Fibroblast of upper back skin (primary cell): ENCODE measurements at places on chromosomes 6 and 20.

DNA sequence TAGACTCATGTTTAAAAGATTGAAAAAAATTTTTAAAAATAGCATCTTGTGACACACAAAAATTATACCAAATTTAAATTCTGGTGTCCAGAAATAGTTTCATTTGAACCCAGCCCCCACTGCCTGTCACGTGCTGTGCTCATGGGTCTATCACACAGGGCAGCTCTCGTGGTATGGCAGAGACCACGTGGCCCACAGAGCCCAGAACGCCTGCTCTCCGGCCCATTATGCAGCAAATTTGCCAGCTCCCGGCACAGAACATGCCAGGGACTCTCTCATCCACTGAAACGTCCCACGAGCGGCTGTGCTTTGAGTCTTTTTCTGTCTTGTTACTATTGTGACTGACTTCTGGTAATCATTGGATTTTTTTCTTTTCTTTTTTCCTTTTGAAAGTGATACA is 224.3 kb downstream of the TTLL2 start:
- no peak for DNase-seq

DNA sequence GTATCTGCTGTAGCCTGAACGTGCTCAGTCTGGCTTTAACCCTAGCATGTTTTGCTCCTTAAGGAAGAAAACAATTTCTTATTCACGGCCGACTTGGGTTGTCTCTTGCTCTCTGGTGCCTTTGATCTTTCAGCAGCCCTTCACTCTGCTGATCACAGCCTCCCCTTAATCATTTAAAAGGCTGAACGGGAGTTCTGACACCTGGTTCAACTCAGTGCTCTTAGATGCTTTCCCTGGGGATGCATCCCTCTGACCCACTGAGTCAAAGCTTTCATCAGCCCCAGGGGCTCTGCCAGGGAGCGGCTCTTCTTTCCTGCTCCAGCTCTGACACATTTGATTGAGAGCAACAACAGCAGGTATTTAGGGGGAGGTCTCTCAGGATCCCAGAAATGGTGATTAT is 79.0 kb upstream of the FYN start:
- DNase-seq = peak; percentile 71

GRCh38 chr6:161292145-161292544 is 18.3 kb upstream of the AGPAT4 start:
- no peak for DNase-seq

GRCh38 chr6:5208057-5208456 is 52.7 kb downstream of the LYRM4 start:
- DNase-seq = peak; percentile 85

DNA sequence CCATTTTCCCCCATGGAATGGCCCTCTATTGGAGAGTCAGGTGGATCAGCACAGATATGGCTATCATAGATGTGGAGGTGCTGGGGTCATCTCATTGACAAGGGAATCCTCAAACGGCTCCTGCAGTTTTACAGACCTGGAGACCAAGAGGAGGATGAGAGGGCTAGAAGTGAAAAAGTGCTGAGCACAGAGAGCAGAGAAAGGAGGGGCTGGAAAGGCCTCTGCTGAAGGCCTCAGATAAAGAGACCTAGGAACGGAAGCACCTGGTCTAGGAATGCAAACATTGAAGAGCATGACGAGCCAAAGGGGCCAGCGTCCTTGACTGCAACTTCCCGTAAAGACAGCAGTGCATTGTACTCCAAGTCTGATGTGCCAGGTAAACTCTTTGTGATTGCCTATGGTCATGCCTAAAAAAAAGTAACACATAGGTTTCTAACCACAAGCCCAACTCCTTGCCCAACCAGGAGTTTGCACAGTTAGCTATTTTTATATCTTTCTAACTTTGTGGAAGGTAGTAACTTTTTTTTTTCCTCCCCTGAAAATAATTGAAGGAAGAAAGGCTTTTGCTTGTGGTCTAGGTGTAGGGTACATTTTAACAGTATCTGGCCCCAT is 15.2 kb downstream of the RSPH4A start:
- no peak for DNase-seq

DNA sequence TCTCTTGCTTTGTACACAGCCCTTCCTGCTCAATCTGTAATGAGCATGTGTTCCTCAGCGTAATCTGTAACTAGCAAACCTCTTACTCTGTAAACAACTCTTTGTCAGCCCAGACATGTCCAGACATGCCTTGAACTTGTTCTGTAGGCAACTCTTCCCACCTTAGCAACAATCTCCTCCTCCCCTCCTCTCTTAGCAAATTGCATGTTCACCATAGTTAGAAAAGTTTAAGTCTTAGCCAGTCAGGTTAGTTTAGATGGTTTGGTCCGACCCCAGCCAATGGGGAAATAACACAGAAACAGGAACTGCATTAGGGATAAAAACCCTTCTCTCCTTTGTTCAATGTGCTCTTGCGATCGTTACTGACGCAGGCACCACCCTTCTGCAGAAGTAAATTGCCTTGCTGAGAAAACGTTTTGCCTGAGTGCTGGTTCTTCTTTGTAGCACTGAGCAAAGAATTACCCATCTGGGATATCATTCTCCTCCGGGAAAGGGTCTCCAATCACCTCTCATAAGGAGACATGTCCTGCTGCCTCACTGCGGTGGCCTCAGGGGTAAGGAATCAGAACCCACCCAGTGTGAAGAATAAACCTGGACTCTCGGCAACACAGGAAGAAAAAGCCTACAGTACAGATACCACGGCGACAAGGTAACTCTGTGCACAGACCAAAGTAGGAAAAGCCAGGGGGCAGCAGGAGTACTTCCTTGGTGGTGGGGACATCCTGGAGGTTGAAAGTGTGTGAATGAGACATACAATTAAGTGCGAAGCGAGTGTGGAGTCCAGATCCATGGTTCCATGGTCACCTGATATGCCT is 26.2 kb downstream of the PLN start:
- DNase-seq = no peak

DNA sequence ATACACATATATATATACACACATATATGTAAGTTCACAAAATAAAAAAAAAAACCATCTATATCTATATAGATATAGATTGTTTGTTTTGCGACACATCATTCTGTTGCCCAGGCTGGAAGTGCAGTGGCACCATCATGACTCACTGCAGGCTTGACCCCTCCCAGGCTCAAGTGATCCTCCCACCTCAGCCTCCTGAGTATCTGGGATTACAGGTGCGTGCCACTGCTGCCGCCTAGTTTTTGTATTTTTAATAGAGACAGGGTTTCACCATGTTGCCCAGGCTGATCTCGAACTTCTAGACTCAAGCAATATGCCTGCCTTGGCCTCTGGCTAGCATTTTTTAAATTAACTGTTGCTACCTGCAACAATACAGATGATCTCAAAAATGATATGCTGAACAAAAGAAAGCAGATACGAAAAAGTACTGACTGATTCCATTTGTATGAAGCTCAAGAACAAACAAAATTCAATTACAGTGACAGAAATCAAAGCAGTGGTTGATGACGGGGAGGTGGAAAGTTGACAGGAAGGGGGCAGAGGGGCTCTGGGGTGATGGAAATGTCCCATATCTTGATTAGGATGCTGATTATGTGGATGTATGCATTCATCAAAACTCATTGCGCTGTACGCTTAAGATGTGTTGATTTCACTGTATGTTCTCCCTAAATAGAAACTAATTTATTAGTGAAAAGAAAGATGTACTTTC is 49.6 kb downstream of the ATXN1 start:
- DNase-seq = no peak
